ENCODE measurements at places on chromosomes 5 and 9.
A peak's percentile ranks its signal among the peaks of the same experiment; 100 is the strongest.

DNA sequence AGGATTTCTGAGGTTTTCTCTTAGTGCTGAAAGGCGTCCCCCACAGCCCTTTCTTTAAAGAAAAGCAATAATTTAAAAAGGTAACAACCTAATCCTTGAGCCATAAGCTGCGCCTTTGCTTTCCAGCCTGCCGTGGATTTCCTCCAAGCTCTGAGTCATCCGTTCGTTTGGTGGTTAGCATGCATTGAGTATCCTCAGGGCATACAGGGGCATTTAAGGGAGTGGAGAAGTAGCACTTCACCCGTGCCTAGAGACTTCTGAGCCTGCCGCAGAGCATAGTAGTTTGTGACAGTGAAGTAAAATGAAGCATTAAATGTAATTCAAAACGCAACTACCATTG, 892 bp upstream of the TNC start:
- DNase-seq = no peak

- DNase-seq = peak; percentile 52
These were observed 11.0 kb downstream of the SPINK14 start for GRCh38 chr5:148179234-148179824.

DNA sequence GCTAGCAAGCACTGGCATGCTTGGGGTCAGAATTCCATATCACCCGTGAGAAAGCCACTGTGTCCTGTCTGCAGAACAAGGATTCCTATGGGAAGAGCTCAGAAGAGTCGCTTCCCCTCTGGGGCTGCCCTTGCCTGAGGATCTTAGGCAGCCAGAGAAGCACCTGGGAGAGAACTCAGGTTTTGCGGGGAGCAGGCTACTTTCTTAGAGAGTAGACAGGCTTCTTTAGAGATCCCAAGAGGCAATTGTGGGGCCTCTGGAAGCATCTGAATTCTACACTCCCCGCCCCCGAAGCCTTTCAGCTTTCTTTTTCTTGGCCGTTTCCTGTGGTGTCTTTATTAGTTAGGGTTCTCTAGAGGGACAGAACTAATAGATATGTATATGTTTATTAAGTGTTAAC, 40.9 kb downstream of the PHF2 start:
- DNase-seq = no peak

GRCh38 chr5:22947921-22948320, 94.8 kb upstream of the CDH12 start:
- DNase-seq = no peak

DNA sequence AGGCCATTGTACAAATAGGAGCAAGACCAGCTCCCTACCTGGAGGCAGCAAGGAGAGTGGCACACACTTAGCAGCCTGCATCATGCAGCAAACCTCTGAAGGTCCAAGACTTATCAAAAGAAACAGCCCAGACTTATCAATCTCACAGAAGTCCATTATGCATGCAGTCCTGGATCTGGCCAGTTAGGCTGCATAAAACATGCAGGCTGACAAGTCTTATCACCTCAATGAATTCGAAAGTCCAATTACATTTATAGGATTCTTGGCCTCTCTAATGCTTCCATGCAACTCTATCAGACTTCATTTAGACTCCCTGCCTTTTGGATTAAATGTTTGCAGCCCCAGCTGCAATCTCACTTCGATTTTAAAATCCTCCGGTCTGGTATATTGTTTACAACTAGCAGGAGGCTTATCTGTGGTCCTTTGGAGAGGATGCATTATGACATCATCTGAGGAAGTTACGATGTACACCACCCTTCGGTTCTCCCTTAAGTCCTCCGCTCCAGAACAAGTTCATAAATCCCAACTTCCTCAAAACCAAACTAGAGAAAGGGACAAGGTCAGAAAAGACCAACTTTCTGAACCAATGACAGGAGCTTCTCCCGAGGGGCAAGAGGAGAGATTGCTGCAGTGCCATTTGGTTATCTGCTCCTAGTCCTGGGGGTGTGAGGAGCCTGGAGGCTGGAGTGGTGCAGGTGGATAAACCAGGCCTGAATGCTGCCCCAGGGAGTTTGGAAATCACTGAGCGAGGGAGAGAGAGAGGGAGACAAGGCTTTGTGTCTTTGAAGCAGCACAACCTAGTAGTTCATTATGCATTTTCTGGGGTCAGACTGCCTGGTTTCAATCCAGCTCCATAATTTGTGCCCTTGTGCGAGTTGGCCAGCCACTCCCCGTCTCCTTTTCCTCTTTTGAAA, 313.9 kb downstream of the TLE1 start:
- no peak for DNase-seq

- DNase-seq = no peak
These were observed 27.7 kb downstream of the PTCD2 start for GRCh38 chr5:72347801-72348308.

GRCh38 chr5:2094616-2094995, 211.9 kb upstream of the IRX4 start:
- no peak for DNase-seq

- DNase-seq = no peak
These were observed 83.9 kb downstream of the PAPPA start for GRCh38 chr9:116237456-116237855.

DNA sequence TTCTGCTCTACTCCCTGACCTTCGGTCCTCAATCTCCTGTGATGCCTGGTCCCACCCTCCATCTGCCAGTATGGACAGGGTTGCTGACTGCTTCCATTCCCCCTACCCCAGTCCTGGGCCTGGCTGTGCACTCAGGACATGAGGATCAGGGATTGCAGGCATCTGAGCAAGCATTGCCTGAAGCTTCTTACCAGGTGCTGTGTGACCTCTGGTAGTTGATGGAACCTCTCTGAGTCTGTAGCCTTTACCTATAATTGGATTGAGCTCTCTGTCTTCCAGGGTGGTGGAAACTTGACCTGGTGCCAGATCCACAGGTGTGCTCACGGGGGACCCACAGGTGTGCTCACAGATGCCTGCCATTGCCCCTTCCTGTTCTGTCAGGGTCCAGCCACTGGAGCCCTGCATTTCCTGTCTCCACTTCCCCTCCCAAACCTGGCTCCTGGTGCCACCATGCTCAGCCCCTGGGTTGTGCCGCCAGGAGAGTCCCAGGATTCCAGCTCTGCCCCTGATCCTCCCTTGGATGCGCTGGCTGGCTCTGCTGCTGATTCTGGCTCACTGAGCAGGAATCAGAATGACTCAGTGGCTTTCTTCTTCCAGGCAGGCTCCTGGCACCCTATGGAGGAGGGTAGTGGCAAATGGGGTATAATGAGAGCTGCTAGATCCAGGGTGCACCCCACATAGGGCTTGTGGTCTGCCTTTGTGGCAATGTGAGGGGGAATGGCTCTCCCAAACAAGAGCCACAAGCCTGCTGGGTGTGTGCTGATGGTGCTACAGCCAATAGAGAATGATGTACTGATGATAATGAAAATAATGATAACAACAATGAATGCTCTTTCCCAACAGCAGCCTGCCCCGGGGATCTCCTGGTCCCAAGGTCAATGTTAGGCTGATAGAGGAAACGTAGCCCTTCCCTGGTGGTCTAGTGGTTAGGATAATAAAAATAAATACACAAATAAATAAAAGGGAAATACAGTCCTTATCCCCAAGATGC, 35.2 kb upstream of the PSD2 start:
- no peak for DNase-seq

DNA sequence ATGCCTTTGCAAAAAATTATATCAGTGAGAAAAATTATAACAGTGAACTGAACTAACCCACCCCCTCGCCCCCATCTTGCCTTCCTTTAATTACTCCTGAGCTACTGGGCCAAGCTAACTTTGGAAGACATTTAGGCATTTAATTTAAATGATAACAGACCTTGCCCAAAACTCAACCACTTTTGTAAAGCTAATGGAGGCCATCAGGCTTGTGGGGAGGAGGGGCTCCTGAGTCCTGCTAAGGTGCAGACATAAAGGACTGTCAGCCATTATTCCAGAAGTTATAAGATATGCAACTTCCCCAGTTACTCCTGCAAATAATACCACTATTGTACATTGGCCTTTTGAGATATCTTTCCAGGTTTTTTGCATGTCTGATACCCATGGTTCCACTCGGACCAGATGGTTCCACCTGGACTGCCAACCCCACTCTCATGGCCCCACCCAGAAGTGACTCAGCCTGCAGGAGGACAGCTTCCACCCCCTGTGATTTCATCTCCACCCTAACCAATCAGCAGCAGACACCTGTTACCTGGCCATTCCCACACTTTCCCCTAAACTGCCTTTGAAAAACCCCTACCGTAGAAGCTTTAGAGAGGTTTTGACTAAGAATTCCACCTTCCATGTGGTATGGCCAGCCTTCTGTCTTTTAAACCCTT, 805.4 kb upstream of the CDH6 start:
- no peak for DNase-seq
